ENCODE measurements at places on chromosomes 16 and 17. TPM values are rescaled to one million over a fixed set of nuclear protein-coding genes. Genes with fewer than 3 reads are reported as not detected.

DNA sequence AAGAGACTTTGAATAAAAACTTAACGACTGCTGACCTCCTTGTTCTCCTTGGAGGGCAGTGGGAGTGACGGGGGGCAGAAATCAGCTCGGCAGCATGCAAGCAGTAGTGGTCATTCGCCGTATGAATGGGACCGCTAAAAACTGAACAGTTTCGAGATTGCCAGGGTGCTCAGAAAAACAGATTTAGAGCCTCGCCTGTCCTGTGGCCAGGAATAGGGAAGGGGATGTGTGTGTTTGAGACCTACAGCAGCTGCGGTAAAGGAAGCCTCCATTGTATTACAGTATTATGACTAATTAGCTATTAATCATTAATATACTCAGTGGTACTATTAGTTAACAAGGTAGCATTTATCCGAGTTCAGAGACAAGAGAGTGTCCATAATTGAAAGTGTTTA, 670 bp upstream of the ZNF652 start:
- H3K27me3 ChIP-seq = no peaks in the 10 kb centered on the region
- peaks cover 39% of the 10 kb centered on the region for H3K4me1 ChIP-seq
- peak overlapping the region; percentile 51 for H3K4me3 ChIP-seq

DNA sequence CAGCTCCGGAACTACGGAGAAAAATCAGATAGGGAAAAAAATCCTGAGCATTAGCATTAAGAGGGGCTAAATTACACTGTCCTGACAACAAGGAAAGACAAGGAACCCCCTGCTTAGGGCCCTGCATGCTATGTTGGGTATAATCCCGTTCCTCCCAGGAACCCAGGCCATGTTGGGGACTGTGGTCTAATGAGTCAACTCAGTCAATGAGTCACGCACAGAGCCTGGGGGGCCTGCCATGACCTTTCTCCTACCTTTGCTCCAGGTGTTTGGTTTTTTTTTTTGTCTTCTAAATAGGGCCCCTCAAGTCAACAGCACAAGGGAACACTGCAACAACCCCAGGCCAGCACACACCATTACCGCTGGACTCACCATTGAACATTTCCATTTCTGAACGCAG, 8.9 kb upstream of the ZNF200 start:
- H3K4me3 ChIP-seq = no peak overlapping the region
- DNase-seq = no peak
- H3K27me3 ChIP-seq = no peaks in the 10 kb centered on the region
- H3K36me3 ChIP-seq = no peaks in the 10 kb centered on the region

DNA sequence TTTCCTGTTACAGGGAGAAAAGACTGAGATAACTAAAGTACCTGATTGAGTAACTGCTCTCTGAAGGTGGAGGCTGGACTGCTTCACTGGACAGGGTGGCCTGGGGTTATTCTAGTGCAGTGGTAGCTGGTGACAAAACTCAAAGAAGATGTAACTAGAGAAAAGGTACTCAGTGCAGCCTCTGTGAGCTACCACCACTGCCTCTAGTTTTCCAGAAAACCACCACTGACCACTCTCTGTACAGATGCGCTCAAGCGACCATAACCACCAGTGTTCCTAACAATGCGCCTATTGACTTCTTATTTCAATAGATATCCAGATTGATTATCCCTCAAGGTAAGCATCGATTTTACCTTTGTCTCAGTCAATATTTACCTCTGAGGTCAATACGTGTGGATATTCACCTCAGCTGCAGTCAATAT, 492.2 kb downstream of the WWOX start:
- no peaks in the 10 kb centered on the region for H3K27me3 ChIP-seq
- no peak for DNase-seq
- no peaks in the 10 kb centered on the region for H3K36me3 ChIP-seq

GRCh38 chr17:77042476-77043231, 98.1 kb upstream of the SEC14L1 start:
- H3K4me1 ChIP-seq = no peaks in the 10 kb centered on the region
- no peak for DNase-seq
- H3K36me3 ChIP-seq = no peaks in the 10 kb centered on the region
- no peak overlapping the region for H3K27ac ChIP-seq
- no peak overlapping the region for H3K4me3 ChIP-seq

- no peak for DNase-seq
- peaks cover 33% of the 10 kb centered on the region for H3K4me1 ChIP-seq
- no peak overlapping the region for H3K4me3 ChIP-seq
- no peak overlapping the region for H3K27ac ChIP-seq
Measured at GRCh38 chr17:81052199-81052997, 17.4 kb downstream of the BAIAP2 start.

GRCh38 chr17:65143889-65144604, 6.9 kb downstream of the RGS9 start:
- no peaks in the 10 kb centered on the region for H3K27me3 ChIP-seq
- no peak for DNase-seq
- H3K4me1 ChIP-seq = peaks cover 22% of the 10 kb centered on the region
- H3K4me3 ChIP-seq = no peak overlapping the region
- no peaks in the 10 kb centered on the region for H3K36me3 ChIP-seq

DNA sequence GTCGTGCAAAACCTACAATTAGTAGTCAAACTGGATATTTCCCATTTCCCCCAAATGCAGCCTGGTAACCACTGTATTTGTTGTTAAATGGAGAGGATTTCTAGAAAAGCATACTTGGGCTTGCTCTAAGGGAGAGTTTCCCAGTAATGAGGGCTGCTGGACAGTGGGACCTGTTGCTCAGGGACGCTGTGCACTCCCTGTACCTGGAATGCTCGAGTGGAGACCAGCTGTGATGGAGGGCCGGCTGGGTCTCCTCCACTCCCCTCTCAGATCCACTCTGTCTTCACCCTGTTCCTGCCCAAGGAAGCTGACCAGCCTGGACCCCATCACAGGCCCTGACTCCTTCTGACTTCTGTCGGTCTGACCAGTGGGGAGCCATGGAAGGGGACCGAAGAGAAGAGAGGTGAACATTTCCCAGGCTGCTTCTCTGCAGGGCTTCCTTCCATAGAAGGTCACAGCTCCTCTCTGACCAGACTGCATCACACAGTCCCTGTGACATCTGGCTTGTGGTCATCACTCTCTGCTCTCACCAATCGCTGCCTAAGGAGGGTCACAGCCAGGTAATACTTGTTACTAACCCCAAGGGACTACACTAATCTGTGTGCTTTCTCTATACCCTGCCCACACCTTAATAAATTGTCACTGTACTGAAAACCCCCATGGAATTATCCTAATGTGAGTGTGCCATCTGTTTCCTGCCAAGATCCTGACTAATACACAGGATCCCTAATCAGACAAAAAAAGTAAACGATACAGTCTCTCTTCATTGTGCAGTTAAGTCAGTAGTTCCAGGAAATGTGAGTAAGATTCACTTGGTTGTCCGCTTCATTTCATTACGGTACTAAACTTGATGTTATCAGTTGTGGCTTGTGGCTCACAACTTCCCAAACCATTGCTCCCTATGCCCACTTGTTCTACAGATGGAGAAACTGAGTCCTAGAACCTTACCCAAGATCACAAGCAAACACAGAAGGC, 102.4 kb downstream of the CCT6B start:
- H3K4me1 ChIP-seq = no peaks in the 10 kb centered on the region
- no peaks in the 10 kb centered on the region for H3K36me3 ChIP-seq
- no peak overlapping the region for H3K27ac ChIP-seq
- no peak overlapping the region for H3K4me3 ChIP-seq
- DNase-seq = no peak

DNA sequence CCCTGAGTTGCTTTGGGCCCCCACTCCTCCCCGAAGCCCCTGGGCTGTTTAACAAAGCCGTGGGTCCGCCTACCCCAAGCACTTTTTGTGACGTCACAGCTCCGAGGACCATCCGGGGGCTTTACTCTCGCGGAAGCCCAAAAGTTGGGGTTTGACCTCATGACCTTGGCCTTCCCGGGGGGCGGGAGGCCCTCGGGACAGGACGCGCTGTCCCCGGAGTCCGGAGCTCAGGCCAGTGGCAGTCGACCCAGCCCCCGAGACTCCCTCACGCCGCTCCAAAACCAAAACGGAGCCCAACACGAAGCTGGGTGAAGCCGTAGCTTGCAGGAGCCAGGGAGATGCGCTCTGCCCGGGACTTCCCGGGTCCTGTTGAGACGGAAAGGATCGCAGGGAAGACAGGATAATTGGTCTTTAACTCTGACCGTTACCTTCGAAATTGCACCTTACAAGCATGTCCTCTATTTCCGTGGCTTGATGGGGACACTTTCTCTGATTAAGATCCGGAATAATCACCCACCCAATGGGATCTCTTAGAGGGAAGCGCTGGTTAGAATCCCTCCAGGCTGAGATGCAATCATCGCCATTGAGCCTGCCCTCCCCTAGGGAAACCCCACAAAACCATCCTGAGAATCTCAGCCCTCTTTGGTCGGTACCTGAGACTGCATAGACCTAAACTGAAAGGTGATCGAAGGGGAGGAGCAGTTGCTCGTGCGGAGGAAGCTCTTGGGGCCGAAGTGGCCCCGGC, 4.9 kb upstream of the SOX9 start:
- H3K4me1 ChIP-seq = no peaks in the 10 kb centered on the region
- no peak overlapping the region for H3K27ac ChIP-seq

DNA sequence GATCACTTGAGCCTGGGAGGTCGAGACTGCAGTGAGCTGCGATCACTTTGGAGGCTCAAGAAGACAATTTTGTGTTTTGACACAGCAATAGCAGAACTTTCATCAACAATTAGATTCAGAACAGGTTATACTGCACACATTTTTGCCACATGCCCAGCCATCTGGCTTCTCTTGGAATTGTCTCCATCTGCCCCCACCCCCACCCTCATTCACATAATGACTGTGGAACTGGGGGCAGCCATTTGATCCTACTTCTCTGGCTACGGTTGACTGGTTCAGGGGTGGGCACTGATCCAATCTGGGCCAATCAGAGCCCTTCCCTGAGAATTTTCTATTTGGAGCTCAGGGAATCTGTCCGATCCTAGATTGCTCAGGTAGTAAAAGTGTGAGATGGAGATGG, 14.0 kb downstream of the TMEM92 start:
- H3K27me3 ChIP-seq = no peaks in the 10 kb centered on the region
- H3K4me1 ChIP-seq = peaks cover 4% of the 10 kb centered on the region
- no peak overlapping the region for H3K27ac ChIP-seq
- H3K4me3 ChIP-seq = no peak overlapping the region
- no peak for DNase-seq

GAA gene
- total RNA-seq = 35.8 TPM

KRT39 gene
- not detected for total RNA-seq

KRT25 gene
- total RNA-seq = not detected

MARVELD3 gene
- total RNA-seq = not detected

All from natural killer cell (primary cell).